ENCODE measurements at places on chromosomes 16 and 17. TPM values are rescaled to one million over a fixed set of nuclear protein-coding genes. Genes with fewer than 3 reads are reported as not detected.

- no peak for ATAC-seq
Measured at GRCh38 chr17:33603789-33604188, 310.7 kb upstream of the ASIC2 start.

- ATAC-seq: no peak
Measured at GRCh38 chr17:63402431-63403212, 43.5 kb downstream of the CYB561 start.

DNA sequence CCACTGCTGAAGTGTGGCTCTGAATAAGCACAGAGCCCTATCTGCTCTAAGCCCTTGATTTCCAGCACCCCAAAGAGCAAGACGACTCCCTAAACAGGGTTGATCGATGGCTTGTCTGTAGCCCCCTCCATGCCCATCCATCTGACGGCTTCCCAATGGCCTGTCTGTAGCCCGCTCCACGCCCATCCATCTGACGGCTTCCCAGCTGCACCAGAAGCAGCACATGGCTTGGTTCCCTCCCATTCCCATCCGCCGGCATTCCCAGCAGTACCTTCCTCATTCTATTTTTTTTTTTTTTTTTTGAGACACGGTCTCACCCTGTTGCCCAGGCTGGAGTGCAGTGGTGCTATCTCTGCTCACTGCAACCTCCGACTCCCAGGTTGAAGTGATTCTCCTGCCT lies 64.5 kb downstream of the RBFOX3 start:
- ATAC-seq: no peak

GRCh38 chr17:46796956-46797530 lies 21.4 kb downstream of the WNT3 start:
- no peak for ATAC-seq

GRCh38 chr17:38741921-38742410 lies 6.2 kb downstream of the PCGF2 start:
- ATAC-seq: peak; percentile 67

- peak; percentile 28 for ATAC-seq
Measured at GRCh38 chr17:32928586-32929535, 908 bp downstream of the TMEM98 start.

Gene ORC6
- total RNA-seq: 4.7 TPM
